ENCODE measurements at places on chromosomes 7 and 10.

- no peak for DNase-seq
Observed at GRCh38 chr10:79143879-79144278, 75.1 kb downstream of the ZMIZ1 start.

GRCh38 chr10:52621635-52622079 lies 150.9 kb downstream of the MBL2 start:
- DNase-seq: no peak

DNA sequence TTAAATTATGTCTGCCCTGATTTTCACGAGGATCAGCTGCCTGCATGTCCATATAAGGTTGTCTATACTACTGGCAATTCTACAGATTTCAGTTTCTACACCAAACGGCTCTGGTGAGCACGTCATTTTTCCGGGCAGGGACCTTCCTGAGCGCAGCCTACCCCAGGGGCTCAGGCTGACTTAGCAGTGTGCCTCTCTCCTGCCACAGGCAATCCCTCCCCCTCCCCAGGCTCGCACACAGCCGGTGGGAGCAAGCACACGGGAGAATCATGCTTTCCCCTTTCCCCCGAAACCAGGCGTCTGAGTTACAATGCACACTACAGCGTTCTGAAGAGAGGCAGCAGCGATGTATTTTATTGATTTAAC lies 1.7 kb downstream of the KLF6 start:
- DNase-seq: no peak

- peak; percentile 44 for DNase-seq
Observed at GRCh38 chr7:20219446-20220292, 2.5 kb upstream of the MACC1 start.

DNA sequence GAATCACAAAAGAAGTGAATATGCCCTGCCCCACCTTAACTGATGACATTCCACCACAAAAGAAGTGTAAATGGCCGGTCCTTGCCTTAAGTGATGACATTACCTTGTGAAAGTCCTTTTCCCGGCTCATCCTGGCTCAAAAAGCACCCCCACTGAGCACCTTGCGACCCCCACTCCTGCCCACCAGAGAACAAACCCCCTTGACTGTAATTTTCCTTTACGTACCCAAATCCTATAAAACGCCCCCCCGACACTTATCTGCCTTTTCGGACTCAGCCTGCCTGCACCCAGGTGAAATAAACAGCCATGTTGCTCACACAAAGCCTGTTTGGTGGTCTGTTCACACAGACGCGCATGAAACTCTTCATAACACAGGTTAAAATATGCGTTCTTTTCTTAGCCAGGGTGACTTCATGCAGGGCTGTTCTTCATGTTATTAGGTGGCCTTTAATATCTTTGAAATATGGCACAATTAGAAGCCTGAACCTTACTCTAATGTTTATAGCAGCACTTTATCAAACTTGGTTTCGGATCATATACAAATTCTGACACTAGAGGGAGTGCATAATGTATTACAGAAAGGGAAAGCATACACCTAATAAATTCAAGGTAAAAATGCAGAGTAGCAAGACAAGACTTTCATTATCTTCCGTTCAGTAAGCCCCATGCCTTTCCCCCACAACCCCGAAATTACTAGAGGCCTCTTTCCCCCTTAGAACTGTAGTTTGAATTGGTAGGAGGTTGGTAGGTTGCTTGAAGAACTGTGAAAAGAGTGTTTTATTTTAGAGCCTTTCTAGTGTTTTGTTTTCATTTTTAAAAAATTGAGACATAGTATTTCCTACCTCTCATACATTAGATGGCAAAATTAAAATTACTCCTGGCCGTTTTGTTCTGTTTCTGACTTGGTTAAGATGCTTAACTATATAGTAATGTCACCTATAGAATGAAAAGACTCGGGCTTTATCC lies 117.9 kb downstream of the NPY start:
- no peak for DNase-seq

DNA sequence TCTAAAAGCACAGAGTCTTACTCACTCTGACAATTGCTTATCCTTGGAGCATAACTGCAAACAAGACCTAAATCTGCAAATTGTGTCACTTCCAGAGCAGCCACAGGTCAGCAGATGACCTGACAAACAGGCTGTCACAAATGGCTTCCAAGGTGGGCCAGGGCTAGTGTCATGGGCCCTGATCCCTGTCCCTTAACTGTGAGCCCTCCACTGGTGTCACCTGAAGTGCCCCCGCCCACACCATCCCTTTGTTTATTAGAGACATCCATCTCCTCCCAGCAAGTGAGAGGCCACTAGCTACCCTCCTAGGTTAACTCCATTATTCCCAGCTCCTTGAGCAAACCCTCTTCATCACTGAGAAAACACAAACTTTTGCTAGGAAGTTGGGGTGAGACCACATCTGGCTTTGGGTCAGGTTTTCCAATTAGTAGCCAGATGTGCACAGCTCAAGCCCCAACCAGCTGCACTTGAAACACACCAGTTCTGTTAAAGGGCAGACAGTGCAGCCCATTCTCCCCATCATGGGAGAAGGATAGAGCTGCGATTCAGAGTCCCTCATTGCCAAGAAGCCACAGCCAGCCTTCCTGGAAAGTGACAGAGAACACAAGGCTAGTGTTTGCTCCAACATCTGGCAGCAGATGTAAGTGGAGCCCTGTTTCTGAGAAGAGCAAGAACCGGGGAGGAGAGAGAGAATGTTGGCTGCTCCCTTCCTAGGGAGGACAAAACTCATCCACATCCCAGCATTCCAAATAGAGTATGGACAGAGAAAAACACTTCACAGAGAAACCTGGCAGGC lies 75.7 kb upstream of the NANOS1 start:
- DNase-seq: no peak

GRCh38 chr7:76513817-76514799 lies 3.8 kb downstream of the UPK3B start:
- DNase-seq: no peak

GRCh38 chr7:38846280-38846679 lies 62.7 kb downstream of the VPS41 start:
- no peak for DNase-seq

DNA sequence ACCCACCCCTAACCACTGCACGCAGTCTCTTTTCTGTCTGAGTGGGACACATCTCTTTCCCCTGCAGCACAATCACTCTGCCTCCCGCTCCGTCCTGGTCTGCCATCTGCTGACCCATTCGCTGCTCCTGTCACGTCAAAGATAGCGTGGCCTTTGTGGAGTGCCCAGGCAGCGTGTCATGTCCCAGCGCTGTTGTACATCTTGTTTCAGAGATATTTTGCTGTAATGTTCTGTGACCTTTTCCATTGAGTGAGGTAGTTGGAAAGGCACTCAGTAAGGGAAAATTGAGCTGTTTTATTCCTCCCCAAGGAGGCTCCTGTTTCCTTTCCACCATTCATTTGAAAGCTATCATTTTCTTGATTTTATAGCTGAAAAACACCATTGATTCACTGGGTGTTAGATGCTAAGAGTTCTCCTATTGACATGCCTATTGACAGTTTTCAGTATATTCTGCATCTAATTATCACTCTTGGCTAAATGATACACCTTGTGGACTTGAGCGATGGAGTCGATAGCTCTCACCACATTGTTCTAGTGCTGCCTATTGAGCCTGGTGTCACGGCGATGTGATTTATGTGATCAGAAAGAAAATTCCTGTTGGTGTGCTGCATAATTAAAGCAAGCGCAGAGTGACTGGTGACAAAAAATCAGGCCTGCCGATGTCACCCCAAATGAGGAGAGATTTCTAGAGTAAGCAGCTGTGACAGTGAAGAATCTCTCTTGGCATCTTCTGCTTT lies 372.6 kb downstream of the LRMDA start:
- no peak for DNase-seq

DNA sequence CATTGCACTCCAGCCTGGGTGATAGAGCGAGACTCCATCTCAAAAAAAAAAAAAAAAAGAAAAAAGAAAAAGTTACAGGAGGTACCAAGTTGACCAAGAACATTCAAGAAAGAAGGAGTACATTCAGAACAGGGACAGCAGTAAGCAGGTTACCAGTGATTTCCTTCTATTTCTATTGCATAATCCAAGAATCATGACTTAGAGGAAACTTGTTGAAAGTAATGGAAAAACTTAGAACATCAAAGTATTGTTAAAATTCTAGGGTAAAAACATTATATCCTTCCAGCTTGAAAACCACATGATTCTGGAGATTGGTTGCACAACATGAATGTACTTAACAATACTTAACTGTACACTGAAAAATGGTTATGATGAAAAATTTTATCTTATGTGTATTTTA lies 25.2 kb downstream of the RAPGEF5 start:
- no peak for DNase-seq

DNA sequence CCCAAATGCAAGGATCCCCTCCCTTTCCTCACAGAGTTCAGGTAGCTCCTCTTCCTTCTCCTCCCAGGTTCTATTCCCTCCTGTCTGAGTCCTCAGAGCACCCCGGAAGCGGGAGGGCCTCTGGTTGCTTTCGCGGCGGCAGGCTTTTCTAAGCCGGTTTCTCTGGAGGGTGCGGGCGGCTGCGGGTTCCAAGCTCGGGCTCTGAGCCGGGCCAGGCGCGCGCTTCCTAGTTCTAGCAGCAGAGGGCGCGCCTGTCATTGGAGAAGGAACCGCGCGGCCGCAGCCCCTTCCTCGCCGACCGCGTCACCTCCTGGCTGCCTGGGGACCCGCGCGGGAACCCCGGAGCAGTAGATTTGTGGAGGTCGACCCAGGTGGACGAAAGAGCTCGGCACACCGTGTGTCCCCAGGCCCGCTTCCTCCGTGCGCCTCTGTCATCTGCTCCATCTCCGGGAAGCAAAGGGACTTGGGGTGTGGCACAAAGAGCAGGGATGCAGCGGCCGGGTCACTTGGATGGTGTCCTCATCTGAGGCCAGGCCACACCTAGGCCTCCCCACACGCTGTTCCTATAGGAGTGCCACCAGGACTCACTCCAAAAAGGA lies 389.0 kb upstream of the PODXL start:
- no peak for DNase-seq

DNA sequence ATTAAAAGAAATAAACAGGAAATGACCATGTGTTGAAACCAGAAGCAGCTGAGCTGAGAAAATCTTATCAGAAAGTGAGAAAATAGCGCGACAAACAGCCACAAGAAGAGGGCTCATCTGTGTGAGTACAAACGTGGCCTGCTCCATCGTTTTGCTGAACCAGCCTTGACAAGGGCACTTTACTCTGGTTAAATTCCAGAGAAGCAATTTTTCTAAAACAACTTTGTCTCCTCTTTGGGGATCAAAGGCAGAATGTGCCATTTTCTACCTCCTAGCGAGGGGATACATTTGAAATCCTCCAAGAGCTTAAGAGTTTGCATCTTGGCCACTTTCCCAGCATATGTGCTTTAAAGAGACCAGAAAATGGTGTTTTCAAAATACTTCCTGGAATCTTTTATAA lies 51.3 kb upstream of the VIPR2 start:
- no peak for DNase-seq

GRCh38 chr7:131031099-131031868 lies 296.4 kb upstream of the MKLN1 start:
- no peak for DNase-seq

DNA sequence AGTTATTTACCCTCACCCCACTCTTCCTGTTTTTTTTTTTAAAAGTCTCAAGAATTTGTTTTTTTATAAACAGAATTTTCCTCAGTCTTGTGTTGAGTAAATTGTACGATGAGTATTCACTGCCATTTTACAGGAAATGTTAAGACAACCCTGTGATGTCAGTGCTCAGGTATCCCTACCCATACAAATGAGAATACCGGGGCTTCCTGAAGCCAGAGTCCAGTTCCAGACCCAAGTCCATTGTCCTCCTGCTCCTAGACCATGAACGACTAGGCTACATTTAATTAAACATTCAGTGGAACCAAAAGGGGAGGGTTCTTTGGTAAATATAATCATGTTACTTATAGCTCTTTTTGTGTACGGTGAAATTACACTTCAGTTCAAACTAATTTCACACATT lies 79.2 kb downstream of the GNAI1 start:
- DNase-seq: no peak

- DNase-seq: no peak
Observed at GRCh38 chr10:48670978-48671913, 13.4 kb upstream of the WDFY4 start.

- DNase-seq: no peak
Observed at GRCh38 chr7:103487419-103487818, 41.4 kb upstream of the SLC26A5 start.

- DNase-seq: no peak
Observed at GRCh38 chr7:91374321-91374989, 110.2 kb downstream of the FZD1 start.

Measured in brain pericyte (primary cell).